ENCODE measurements at places on chromosomes 4 and X.

- DNase-seq = peak; percentile 8
Measured at GRCh38 chr4:76407440-76408119, 13.4 kb downstream of the CCDC158 start.

DNA sequence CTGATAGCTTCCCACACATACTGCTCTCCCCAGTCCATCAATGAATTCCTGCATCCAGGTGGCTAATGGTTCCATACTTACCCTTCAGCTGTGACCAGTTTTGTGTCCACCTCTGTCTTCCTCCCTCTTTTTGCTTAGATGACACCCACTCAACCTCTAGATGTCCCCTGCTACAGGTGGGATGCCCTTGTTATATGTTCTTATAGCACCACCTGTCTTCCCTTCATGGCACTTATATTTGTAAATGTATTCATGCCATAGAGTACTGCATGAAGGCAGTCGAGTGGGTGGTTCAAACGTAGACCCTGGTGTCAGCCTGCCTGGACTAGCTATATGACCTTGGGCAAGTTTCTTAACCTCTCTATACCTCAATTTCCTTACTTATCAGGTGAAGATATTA, 6.5 kb upstream of the USP46 start:
- DNase-seq = no peak

DNA sequence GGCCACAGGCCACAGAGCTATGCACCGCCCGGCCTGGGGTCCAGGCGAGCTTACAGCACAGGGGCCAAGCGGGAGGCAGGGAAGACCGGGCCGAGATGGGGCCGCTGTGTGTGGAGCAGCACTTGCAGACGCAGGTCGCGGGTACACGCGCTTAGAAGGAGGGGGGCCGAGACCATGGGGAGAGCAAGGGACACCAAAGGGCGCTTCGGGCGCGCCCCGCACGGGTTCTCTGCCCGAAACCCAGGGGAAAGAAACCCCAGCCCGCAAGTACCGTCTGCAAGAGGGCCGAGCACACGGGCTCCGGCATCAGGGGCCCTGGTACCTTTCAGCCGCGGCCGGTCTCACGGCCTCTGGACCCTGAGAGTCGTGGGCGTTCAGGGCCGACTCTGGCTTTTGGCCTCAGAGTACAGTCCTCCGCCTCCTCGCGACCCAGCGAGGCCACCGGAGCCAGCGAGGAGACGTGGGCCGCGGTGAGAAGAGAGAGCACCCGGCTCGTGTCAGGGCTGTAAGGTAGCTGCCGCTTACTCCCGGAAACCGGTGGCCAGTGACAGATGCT, 342 bp downstream of the EOLA2 start:
- DNase-seq = no peak

DNA sequence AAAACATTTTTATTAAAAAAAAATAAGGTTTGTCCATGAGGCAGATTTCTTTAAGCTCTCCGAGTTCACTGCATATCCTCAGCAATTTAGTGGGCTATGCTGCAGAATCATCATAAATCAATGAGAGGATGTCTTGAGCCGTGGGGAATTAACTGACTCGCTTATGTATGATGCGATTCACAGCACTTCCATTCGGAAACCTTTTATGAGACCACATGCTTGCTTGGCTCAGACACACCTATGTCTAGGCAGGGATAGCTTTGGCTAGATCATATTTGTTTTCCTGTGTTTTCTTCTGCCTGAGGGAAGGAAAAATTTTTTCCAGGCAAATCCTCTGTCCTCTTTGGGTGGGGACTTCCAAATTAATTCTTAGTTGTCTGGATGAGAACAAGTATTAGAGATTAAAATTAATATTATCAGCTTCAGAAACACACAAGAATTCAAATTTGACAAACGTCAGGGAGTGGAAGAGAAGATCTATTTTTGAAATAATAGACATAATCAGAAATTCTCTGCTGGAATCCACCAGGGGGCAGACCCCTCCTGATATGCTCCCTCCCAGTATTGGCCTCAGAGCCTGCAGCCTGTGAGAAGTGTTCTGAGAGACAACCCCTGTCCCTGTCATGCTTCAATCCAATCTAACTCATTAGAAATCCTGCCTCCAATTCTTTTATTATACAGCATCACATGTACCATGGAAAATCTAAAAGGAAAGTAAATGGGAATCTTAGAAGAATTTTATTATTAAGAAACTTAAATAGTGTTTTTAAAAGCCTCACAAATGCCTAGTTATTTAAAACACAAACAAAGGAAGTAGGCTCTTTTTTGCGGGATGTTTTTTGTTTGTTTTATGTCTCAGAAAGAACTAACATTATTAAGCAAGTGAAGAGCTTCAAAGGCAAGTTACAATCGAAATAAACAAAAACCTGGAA, 345.1 kb upstream of the TACR3 start:
- peak; percentile 10 for DNase-seq

- no peak for DNase-seq
Measured at GRCh38 chrX:44843318-44843702, 511 bp upstream of the DUSP21 start.

DNA sequence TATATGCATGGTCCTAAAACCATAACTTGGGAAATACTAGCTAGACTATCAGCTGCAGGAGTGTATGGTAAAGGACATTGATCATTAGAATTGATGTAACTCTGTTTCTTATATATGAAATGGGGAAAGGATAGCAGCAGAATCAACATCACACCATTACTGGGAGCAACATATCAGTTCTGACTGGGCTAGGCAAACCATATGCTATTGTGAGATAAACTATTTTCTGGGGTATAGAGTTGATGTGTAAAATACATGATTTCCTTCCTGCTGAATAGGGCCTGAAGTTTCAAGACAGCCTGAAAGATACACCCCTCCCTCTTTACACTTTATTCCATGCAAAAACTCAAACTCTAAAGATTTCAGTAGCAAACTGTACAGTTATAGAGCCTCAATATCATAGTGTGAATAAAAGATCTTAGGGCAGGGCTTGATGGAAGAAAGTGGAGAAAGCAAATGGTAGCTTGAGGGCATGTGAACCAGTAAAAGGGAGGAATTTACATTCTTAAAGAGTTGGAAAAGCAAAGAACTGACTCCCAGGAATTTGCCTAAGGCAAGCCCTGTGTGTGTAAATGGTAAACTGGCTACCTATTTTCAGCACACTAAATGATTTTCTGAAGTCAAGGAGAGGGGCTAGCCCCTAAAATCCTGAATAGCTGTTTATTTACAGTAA, 404.1 kb downstream of the MAPK10 start:
- DNase-seq = no peak

GRCh38 chr4:158208963-158209640, 1.2 kb upstream of the TMEM144 start:
- no peak for DNase-seq

DNA sequence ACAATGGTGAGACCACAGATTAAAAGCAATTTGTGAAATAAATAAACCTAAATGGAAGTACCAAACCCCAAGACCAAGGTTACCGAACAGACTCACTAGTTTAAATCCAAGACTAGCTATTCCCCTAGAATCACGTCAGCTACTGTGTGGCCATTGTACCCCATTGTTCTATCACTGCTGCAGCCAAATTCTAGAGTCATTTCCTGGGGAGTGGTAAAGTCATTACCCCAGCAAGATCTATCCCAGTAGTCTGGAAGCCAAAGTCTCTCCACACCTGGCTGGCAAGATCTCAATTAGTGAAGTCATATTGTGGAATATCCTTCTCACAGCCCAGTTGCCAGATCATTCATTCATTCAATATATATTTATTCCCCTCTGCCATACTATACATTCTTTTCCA, 67.5 kb downstream of the PHOX2B start:
- DNase-seq = no peak

DNA sequence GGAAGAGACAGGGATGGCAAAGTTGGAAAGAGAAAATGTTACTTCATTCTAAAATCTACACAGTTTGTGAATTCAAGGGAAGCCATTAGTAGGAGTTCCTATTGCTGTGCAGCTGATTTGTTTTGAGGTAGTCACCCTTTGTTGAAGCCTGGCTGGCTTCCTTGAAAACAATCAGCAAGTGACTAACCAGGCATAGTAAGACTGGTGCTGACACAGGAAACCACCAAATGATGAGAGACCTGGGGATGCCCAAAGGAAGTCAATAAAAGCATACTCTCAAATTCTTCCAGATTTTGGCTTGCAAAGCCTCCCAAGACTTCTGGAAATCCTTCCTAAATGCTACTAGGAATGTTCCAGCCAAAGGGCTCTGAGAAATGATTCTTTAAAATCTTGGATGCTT, 23.9 kb upstream of the PRDM8 start:
- DNase-seq = peak; percentile 55

- no peak for DNase-seq
Measured at GRCh38 chrX:42944381-42944998, 166.5 kb upstream of the PPP1R2C start.

DNA sequence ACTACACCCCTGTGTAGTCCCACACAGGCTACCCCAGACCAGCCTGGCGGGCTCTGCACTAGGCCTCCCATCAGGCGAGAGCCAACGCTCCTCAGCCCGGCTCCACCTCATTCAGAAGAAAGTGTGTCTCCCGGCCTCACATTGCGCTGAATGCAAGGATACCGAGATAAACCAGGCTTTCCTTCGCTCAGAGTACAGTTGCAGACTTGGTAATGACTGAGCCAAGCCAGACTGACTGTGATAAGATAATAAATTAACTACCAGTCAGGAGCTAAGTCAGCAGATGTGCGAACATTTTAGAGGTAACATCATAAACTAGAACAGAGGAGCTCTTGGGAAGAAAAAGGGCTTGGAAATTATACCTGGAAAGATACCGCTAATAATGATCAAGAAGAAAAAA, 397.6 kb downstream of the TRIML1 start:
- DNase-seq = no peak

- DNase-seq = no peak
Measured at GRCh38 chrX:35016051-35016450, 73.5 kb downstream of the FAM47B start.

DNA sequence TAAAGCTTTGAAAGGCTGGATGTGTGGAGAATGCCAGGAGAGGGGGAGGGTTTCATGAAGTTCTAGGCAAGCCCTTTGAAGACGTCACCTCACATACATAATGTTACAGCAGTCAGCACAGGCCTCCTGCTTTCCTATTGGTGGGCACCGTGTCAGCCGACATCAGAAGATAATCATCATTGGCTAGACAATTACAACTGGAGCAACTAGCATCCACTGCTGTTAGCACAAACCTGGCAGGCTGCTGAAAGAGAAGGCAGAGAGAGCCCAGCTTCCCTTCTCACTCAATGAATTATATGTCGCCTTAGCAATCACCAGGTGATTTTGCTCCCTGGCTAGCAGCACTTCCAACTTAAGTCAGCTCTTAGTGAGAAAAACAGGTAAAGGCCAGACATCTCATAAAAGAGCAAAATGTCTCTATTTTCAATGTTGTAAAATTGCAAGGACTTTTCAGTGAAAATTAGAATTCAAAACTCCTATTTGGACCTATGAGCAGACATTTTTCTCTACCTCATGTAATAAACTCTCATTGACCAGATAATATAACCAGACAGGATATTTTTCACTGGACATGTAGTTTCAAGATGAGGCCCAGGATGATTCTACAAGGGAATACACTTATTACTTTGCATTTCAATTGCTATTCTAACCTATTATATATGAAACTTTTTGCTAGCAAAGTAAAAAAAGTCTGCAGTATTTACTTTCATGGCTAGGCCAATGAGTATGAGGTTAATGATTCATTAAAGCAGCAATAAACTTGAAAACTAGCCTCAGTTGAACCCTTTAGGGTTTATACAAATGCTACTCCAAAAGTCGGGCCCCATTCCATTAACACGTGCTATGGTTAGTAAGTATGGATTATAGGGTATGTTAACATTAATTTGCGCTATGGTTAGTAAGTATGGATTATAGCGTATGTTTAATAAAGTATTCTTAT, 4.3 kb downstream of the ELOVL6 start:
- DNase-seq = peak; percentile 94

DNA sequence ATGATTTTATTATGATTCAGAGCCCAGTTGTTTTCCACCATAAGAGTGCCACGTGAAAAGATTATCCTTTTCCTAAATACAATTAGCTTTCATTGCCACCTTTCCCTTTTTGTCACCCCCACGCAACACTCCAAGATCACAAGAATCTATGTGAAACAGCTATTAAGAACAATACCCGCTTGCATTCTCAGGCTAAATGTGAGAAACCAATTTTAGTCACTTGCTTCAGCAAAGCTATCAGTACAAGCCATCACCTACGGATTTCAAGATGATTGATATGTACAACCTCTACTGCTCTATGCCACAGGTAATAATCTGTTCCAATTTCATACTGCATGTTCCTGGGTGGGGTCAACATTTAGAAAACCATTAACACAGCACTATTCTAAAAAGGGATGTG, 2.5 kb downstream of the ATP11C start:
- DNase-seq = no peak

DNA sequence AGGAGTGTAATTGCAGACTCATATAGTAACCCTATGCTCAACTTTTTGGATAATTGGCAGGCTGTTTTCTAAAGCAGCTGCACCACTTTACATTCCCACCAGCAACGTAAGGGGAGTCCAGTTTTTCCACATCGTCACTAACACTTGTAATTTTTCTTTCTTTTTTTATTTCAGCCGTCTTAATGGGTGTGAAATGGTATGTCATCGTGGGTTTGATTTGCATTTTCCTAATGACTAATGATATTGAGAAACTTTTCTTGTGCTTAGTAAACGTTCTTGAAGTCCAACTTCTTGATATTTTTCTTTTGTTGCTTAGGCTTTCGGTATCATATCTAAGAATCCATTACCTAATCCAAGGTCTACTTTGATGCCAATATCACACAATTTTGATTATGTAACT, 95.3 kb upstream of the IL1RAPL1 start:
- no peak for DNase-seq

GRCh38 chrX:57380026-57380796, 93.7 kb downstream of the FAAH2 start:
- no peak for DNase-seq

All from fibroblast of skin of scalp (primary cell).